Pulmonary artery endothelial cell (primary cell): ENCODE measurements at places on chromosomes 5 and 9. TPM values are rescaled to one million over a fixed set of nuclear protein-coding genes. Genes with fewer than 3 reads are reported as not detected.

The OTP gene
- total RNA-seq = not detected in 2 replicates

The CTSV gene
- 1.1 TPM in 2 replicates for total RNA-seq

The CMBL gene
- total RNA-seq = 6.1 and 7.1 TPM in 2 replicates

The C1QTNF2 gene
- total RNA-seq = 0.07 and 0.11 TPM in 2 replicates

The PDE8B gene
- not detected in 2 replicates for total RNA-seq

The ZNF622 gene
- total RNA-seq = 38.0 and 41.9 TPM in 2 replicates

The PROB1 gene
- total RNA-seq = 0.79 and 2.5 TPM in 2 replicates

The SARDH gene
- total RNA-seq = 0.20 and 0.35 TPM in 2 replicates

The ARRDC3 gene
- 48.9 and 85.3 TPM in 2 replicates for total RNA-seq

The PRSS3 gene
- total RNA-seq = 20.3 and 30.8 TPM in 2 replicates

The PLAC8L1 gene
- total RNA-seq = not detected in 2 replicates

The TAF1L gene
- 0.04 TPM in 1 of 2 replicates, not detected in the other for total RNA-seq
